ENCODE measurements at places on chromosomes 1 and 21.
A peak's percentile ranks its signal among the peaks of the same experiment; 100 is the strongest.

- H3K36me3 ChIP-seq = no peaks in the 10 kb centered on the region
- H3K27me3 ChIP-seq = no peaks in the 10 kb centered on the region
- DNase-seq = no peak
- no peak overlapping the region for H3K4me3 ChIP-seq
Measured at GRCh38 chr1:58898739-58899586, 115.1 kb upstream of the JUN start.

- peaks cover 3% of the 10 kb centered on the region for H3K4me1 ChIP-seq
- peaks cover 8% of the 10 kb centered on the region for H3K36me3 ChIP-seq
- no peak overlapping the region for H3K27ac ChIP-seq
- no peak for DNase-seq
- H3K4me3 ChIP-seq = no peak overlapping the region
Measured at GRCh38 chr1:167544447-167545093, 9.0 kb downstream of the CREG1 start.

DNA sequence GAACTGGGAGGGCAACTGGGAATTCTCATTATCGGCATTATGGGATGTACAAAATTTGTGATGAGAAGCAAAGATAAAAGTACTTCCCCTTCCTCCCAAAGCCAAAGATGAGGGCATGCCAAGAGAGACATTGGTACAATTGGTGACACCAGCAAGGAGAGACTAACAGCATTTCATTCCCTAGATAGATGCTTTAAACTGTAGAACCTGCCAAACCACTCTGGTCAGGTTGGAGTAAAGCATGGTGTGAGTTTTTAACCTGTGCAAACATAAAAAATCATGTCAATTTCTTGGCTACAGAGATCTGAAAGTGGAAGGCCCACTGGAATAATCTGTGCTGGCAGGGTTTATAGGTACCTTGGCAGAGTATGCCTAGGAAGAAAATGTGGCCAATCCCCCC, 19.4 kb downstream of the CTXND2 start:
- no peak for DNase-seq
- no peaks in the 10 kb centered on the region for H3K27me3 ChIP-seq
- H3K27ac ChIP-seq = no peak overlapping the region
- no peaks in the 10 kb centered on the region for H3K36me3 ChIP-seq

DNA sequence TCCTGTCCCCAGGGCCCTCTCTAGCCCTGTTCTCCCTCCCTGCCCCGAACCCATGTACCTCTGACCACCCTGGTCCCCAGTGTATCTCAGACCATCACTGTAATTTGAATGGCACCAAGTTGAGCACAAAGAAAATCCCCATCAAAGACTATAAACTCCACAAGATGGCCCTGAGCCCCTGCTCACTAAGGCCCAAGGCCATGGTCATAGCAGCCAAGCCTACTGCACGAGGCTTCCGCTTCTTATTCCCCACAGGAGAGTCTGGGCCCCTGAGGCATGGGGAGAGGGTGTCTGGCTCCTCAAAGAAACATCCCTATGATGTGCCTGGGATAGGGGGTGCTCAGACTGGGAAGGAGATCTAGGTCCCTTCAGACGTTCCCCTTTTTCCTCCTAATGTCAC, 4.5 kb downstream of the ZNF683 start:
- no peak for DNase-seq
- H3K36me3 ChIP-seq = no peaks in the 10 kb centered on the region
- peaks cover 23% of the 10 kb centered on the region for H3K27me3 ChIP-seq
- no peaks in the 10 kb centered on the region for H3K4me1 ChIP-seq
- H3K27ac ChIP-seq = no peak overlapping the region

DNA sequence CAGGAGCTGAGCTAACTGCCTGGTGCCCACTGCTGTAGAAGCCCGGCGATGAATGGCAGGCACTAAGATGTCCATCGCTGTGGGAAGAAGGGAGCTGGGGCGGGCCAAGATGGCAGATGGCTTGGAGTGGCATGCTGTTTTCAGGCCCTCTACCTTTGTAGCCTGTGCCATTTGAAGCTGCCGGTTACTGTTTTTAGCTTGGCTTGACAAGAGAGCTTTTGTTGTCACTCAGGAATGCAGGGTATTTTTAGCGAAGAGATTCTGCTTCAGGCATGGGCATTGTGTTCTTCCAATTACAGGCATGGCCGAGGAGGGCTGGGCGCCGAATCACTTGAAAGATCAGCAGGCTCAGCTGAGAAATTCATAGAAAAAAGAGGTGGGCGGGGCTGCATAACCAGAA, 348.7 kb downstream of the RPS6KC1 start:
- H3K27ac ChIP-seq = no peak overlapping the region
- H3K4me1 ChIP-seq = peaks cover 3% of the 10 kb centered on the region
- H3K27me3 ChIP-seq = no peaks in the 10 kb centered on the region

DNA sequence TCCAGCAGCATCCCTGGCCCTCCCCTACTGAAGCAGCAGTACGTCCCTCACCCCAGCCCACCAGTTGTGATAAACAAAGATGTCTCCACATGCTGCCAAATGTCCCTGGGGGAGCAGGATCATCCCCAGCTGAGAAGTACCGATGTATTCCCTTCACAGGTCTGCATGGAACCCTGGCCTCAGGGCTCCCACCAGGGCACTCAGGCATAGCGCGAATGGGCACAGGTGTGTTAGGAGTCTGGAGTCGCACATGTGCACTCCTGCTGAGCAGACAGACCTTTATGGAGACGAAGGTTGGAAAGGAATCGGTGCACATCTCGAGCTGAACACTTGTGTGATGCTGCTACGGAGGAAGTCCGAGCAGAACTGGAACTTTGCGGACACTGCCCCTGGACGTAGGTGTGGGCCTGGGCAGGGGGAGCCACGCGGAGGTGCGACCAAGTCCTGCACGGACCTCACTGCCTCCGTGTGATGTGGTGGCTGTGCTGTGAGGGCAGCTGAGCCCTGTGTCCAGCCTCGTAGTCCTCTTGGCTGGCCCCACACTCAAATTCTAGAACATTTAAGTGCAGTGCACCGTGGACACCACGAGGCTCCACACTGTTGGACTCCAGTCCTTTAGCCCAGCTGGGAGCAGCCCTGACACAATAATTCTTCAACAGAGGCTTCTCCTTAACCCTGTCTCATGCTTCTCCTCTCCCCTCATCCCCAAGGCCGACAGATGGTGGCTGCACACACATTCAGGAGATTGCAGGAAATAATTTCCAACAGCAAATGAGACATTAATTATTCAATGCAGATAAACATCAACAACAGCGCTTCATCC, 43.4 kb downstream of the RSPH1 start:
- H3K27me3 ChIP-seq = no peaks in the 10 kb centered on the region
- H3K36me3 ChIP-seq = no peaks in the 10 kb centered on the region
- H3K4me3 ChIP-seq = no peak overlapping the region
- DNase-seq = no peak
- H3K27ac ChIP-seq = peak overlapping the region; percentile 51
- peaks cover 28% of the 10 kb centered on the region for H3K4me1 ChIP-seq

GRCh38 chr1:67957066-67957465, 93.4 kb downstream of the DIRAS3 start:
- H3K4me1 ChIP-seq = peaks cover 2% of the 10 kb centered on the region
- no peak overlapping the region for H3K4me3 ChIP-seq
- H3K27me3 ChIP-seq = no peaks in the 10 kb centered on the region
- DNase-seq = no peak
- no peak overlapping the region for H3K27ac ChIP-seq
- H3K36me3 ChIP-seq = no peaks in the 10 kb centered on the region

DNA sequence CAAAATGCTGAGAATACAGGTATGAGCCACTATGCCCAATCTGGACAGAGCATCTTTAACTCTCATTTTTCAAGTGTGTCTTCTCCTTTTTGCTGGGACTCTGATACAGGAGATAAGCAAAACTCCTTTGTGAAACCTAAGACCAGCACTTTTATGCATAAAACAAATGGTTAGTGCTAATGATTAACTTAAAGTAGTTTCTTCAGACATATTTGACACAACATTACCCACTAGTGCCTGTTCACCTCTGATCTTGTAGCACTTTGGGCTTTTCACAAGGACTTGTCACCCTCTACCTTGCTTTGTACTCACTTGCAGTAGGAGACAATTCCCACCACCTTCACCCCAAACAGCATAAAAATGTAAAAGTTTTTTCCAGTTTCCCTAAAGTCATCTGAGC, 216.3 kb downstream of the RGS7 start:
- no peak overlapping the region for H3K4me3 ChIP-seq
- peaks cover 4% of the 10 kb centered on the region for H3K27me3 ChIP-seq
- H3K27ac ChIP-seq = no peak overlapping the region
- no peaks in the 10 kb centered on the region for H3K36me3 ChIP-seq

GRCh38 chr1:42168391-42168670, 3.8 kb upstream of the GUCA2A start:
- H3K27me3 ChIP-seq = peaks cover 2% of the 10 kb centered on the region
- peaks cover 5% of the 10 kb centered on the region for H3K4me1 ChIP-seq
- H3K27ac ChIP-seq = no peak overlapping the region
- no peak overlapping the region for H3K4me3 ChIP-seq
- no peak for DNase-seq
- no peaks in the 10 kb centered on the region for H3K36me3 ChIP-seq

- no peak overlapping the region for H3K27ac ChIP-seq
- no peak overlapping the region for H3K4me3 ChIP-seq
- no peak for DNase-seq
- peaks cover 42% of the 10 kb centered on the region for H3K4me1 ChIP-seq
- no peaks in the 10 kb centered on the region for H3K36me3 ChIP-seq
- peaks cover 3% of the 10 kb centered on the region for H3K27me3 ChIP-seq
Measured at GRCh38 chr1:77468949-77469710, 187.3 kb downstream of the AK5 start.

DNA sequence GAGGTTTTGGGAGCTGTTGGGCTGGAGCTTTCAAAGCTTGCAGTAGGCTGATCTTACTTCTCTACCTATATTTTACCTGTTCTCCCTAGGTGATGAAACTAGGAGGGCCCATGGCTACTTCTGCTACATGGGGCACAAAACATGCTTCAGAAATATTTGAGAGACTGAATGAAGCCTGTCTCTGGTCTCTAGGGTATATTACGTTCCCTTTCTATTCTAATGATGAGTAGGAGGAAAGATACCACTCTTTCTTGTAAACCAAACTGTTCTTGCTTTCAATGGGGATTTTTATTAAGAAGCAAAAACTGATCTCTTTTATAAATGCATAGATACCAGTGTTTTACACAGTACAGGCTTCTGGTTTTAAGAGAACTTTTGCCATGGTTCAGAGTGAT, 103.1 kb downstream of the GALNT2 start:
- no peak for DNase-seq
- H3K4me1 ChIP-seq = peaks cover 7% of the 10 kb centered on the region
- H3K27me3 ChIP-seq = no peaks in the 10 kb centered on the region
- no peak overlapping the region for H3K4me3 ChIP-seq

DNA sequence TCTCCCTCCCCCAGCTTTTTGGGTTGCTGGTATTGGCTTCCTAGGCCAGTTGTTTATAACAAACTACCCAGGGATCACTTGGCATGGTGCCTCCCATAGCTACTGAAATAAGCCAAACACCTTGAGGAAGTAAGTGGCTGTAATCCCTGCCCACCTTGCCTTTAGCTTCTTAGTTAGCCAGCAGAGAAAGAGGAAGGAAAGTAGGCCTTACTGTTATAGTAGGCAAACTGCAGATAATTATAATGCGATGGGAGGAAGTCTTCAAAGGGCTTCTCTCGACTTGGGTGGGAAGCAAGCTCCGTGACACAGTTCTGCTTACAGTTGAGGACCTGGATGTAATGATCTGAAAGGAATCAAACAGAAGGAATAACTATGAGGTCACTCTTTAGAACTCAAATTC, 8.2 kb downstream of the P3H1 start:
- DNase-seq = no peak
- H3K27ac ChIP-seq = no peak overlapping the region
- peaks cover 23% of the 10 kb centered on the region for H3K36me3 ChIP-seq
- no peaks in the 10 kb centered on the region for H3K27me3 ChIP-seq
- H3K4me3 ChIP-seq = no peak overlapping the region

- no peak overlapping the region for H3K4me3 ChIP-seq
- H3K36me3 ChIP-seq = no peaks in the 10 kb centered on the region
- no peak overlapping the region for H3K27ac ChIP-seq
- no peak for DNase-seq
- no peaks in the 10 kb centered on the region for H3K4me1 ChIP-seq
Measured at GRCh38 chr1:108719656-108720435, 7.1 kb downstream of the FNDC7 start.
